ENCODE measurements at places on chromosomes 3 and 15. TPM values are rescaled to one million over a fixed set of nuclear protein-coding genes. Genes with fewer than 3 reads are reported as not detected.

NPHP3 gene
- total RNA-seq: 7.6 TPM

GABRG3 gene
- 0.62 TPM for total RNA-seq

WNT5A gene
- 1.2 TPM for total RNA-seq

DNAH12 gene
- total RNA-seq: 0.09 TPM

TGM5 gene
- total RNA-seq: not detected

COL7A1 gene
- total RNA-seq: 147 TPM

SLC28A2 gene
- not detected for total RNA-seq

MAGEF1 gene
- 24.3 TPM for total RNA-seq

FBLN2 gene
- 2.5 TPM for total RNA-seq

C3orf85 gene
- total RNA-seq: not detected

MKRN3 gene
- total RNA-seq: 1.6 TPM

KLHL6 gene
- total RNA-seq: not detected

SST gene
- total RNA-seq: not detected

SLC12A1 gene
- not detected for total RNA-seq

CPNE4 gene
- 6.8 TPM for total RNA-seq

CILP gene
- total RNA-seq: 0.41 TPM

LINGO1 gene
- total RNA-seq: 10.5 TPM

ISLR2 gene
- 0.18 TPM for total RNA-seq

GPR149 gene
- total RNA-seq: not detected

PPP1R14D gene
- total RNA-seq: not detected

PPP4R2 gene
- total RNA-seq: 35.3 TPM

PLCL2 gene
- 6.8 TPM for total RNA-seq

Data from A549 treated with Hydrocortisone at 1 μM for 4 hours (cell line).